ENCODE measurements at places on chromosomes 2 and 18.

DNA sequence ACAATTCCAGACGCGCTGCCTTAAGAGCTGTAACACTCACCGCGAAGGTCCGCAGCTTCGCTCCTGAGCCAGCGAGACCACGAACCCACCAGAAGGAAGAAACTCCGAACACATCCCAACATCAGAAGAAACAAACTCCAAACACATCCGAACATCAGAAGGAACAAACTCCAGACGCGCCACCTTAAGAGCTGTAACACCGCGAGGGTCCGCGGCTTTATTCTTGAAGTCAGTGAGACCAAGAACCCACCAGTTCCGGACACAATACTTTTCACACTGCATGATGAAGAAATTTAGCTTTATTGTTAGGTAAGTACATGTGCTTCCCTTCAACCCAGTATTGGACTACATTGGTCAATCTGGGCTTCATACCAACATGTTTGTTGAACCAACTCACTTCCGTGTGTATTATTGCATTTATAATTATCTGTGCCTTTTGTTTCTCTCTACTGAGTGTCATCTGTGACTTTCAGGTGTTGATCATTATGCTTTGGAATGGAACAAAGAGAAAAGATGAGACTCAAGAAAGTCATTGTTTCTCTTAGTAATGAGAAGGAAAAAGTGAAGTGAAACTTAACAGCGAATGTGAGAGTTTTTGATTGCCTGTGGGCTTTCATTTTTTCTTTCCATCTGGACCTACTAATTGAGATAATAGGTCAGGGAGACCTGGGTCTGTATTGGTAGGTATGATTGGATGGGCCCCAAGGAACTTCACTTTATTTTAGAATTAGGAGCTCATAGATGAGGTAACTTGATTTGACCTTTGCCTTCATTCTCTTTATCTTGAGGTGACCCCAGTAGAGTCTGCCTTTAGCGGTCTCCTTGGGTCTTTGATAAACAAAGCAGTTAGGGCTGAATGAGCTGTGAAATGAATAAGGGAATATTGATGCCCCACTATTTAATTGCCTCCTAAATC is 76.1 kb upstream of the CAVIN2 start:
- DNase-seq, result no peak

- no peak for DNase-seq
Observed at GRCh38 chr2:65081232-65081685, 25.0 kb downstream of the CEP68 start.

DNA sequence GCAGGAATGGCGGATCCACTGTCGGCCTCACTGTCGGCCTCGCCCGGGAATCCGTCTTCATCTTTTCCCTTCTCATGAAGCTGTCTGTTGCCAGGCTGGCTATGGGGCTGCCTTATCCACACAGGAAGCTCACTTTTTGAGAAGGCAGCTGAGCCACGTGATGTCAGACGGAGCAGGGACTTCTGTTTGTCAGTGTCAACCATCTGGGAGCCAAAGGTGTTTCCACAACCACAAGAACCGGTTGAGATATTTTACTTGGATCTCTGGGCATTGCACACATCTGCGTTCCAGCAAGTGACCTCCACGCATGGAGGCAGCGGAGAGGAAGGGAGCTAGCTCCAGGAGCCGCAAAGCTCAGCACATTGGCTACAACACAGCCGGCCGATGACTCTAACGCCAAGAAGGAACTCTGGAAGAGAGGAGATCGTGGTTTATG is 27.4 kb upstream of the TAF1B start:
- DNase-seq, result no peak

DNA sequence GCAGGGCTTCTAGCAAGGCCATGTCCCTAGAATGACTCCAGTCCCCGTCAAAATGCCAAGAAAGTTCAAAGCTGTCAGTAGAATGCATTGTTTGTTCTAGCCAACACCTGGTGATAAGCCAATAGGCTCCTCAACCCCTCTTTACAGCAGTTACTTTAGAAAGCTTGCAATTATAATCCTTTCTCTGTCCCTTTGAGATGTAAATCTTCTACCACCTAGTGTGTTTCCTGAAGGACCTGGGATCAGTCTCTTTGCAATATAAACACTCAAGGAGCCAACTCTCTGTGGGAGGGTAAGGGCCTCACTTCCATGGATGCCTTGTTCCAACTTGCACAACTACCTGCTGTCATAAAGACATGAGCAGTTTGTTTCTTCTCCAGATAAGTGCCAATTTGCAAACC is 301.8 kb downstream of the NBAS start:
- no peak for DNase-seq

DNA sequence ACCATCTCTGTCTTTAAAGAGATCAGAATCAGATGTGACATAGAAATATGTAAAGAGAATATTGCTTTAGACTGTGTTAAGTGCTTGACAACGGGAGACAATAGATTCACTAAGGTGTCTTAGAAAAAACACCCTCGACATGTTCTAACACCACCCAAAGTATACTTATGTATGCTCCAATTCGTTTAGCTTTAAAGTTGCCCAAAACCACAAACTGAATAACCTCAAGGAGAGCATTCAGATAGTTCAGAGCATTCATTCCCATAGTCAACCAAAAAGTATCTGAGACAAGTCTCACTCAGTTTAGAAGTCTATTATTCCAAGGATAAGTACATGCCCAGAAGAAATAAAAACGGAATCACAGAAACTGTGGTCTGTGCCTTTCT is 96.4 kb downstream of the KYNU start:
- DNase-seq, result peak; percentile 96

DNA sequence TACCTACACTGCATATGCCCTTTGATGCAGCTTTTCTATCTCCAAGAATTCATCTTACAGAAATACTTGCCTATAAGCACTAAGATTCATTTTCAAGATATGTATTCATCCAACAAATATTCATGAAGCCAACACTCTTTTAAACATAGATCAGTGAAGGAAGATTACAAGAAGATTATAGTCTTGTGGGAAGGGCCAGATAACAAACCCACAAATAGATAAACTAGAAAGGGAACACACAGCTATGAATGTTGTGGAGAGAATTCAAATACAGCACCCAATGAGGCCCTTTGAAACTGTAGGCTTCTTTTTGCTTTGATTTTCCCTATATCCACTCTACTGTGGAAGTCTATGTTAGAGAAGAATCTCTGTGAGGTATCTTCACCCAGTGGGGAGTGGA is 186.7 kb upstream of the RBMS1 start:
- no peak for DNase-seq

GRCh38 chr18:34787931-34788532 is 77.9 kb downstream of the DTNA start:
- peak; percentile 36 for DNase-seq

- DNase-seq, result peak; percentile 32
Observed at GRCh38 chr2:25251422-25252273, 83.3 kb upstream of the POMC start.

- DNase-seq, result no peak
Observed at GRCh38 chr2:234343372-234343771, 153.5 kb downstream of the ARL4C start.

- DNase-seq, result no peak
Observed at GRCh38 chr2:85536479-85536878, 2.5 kb upstream of the MAT2A start.

- no peak for DNase-seq
Observed at GRCh38 chr2:137096187-137096586, 330.8 kb downstream of the THSD7B start.

GRCh38 chr18:47881752-47882455 is 48.6 kb downstream of the SMAD2 start:
- DNase-seq, result peak; percentile 54

DNA sequence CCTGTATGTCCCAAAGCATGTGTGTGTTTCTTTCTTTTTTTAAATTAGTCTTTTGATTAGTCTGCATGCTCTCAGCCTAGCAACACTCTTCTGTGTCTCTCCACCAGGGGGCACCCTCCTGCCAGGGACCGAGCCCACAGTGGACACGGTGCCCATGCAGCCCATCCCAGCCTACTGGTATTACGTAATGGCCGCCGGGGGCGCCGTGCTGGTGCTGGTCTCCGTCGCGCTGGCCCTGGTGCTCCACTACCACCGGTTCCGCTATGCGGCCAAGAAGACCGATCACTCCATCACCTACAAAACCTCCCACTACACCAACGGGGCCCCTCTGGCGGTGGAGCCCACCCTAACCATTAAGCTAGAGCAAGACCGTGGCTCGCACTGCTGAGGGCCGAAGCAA is 93.8 kb downstream of the NRP2 start:
- DNase-seq, result no peak

GRCh38 chr2:164581050-164581449 is 40.2 kb downstream of the GRB14 start:
- no peak for DNase-seq

- DNase-seq, result no peak
Observed at GRCh38 chr18:39561126-39561525, 1995.5 kb upstream of the CELF4 start.

- DNase-seq, result no peak
Observed at GRCh38 chr18:67517444-67517765, 885 bp upstream of the DSEL start.

DNA sequence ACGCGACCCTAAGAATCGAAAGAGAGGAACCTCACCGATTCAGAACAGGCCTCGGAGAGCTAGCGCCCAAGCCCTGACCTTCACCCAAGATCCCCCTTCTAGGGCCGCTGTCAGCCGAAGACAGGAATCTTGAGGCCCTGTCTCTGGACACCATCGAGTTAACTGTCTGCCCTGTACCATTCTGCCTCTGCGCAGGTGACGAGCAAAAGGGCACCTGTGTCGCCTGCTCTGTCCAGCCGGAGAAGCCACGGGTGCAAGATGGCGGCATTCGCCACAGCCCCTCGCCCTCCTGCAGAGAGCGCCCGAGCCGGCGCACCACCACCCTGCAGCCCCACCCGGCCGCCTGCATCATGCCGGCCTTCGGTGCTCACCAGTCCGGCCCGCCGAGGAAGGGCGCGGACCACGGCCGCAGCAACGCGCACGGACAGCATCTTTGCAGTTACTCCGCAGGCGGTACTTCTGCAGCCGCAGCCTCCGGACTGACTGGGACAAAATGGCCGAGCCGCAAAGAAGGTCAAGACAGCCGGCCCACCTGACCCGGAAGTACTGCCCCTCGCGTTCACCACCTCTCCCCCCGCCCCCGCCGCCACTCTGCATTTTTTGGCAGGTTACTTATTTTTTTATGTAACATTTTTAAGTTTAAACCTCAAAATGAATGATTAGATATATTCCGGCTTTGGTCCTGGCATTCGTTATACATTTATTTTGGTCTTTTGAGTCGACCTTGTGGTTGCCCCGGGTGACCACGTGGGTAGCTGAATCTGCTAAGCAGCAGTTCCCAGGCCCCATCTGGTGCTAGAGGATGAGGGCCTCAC is at the start of gene ATP5F1A:
Gene ATP5F1A (minus strand): TSS at position 496 of the 815 bp plus-strand sequence. CDS start 65 bp downstream, at position 431.
- peak; percentile 57 for DNase-seq

- DNase-seq, result no peak
Observed at GRCh38 chr2:74979844-74980243, 21.4 kb downstream of the POLE4 start.

- DNase-seq, result no peak
Observed at GRCh38 chr2:226802573-226802972, 3.0 kb upstream of the IRS1 start.

- DNase-seq, result no peak
Observed at GRCh38 chr18:8561123-8561910, 47.9 kb upstream of the RAB12 start.

GRCh38 chr2:168738062-168738461 is 64.4 kb upstream of the NOSTRIN start:
- no peak for DNase-seq

GRCh38 chr18:5529471-5529870 is 14.3 kb downstream of the EPB41L3 start:
- no peak for DNase-seq

DNA sequence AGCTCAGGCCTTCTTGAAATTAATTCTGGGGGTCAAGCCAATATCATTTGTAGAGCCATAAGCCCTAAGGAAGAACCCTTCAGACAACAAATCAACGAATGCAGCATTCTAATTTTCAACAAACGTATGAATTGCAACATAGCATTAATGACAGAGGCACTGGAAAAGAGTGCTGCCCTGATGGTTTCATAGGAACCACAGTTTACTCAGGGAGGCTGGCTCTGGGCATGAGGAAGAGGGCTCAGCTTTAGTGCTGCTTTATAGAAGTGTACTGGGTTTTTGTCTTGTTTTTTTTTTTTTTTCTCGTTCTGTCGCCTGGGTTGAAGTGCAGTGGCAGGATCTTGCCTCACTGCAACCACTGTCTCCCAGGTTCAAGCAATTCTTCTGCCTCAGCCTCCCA is 36.1 kb upstream of the CAB39 start:
- no peak for DNase-seq

DNA sequence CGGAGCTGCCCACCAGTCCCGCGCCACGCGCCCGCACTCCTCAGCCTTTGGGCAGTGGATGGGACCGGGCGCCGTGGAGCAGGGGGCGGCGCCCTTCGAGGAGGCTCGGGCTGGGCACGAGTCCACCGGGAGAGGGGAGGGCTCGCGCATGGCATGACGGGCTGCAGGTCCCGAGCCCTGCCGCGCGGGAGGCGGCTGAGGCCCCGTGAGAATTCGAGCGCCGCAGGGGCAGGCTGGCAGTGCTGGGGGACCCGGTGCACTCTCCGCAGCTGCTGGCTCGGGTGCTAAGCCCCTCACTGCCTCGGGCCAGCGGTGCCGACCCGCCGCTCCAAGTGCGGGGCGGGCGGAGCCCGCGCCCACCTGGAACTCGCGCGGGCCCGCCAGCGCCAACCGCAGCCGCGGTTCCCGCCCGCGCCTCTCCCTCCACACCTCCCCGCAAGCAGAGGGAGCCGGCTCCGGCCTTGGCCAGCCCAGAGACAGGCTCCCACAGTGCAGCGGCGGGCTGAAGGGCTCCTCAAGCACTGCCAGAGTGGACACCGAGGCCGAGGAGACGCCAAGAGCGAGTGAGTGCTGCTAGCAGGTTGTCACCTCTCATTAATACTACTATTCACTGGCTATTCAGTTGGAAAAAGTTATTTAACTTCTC is 3.6 kb upstream of the TTC21B start:
- DNase-seq, result no peak

DNA sequence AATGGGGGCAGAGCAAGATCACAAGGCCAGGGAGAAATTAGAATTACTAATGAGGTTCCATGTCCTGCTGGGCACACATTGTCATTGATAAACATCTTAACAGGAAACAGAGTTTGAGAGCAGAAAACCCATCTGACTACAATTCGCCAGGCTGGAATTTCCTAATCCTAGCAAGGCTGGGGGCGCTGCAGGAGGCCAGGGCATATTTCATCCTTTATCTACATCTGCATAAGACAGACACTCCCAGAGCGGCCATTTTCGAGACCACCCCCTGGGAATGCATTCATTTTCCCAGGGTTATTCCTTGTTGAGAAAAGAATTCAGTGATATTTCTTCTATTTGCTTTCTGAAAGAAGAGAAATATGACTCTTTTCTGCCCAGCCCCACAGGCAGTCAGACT is 152.7 kb downstream of the SUCLG1 start:
- DNase-seq, result no peak

DNA sequence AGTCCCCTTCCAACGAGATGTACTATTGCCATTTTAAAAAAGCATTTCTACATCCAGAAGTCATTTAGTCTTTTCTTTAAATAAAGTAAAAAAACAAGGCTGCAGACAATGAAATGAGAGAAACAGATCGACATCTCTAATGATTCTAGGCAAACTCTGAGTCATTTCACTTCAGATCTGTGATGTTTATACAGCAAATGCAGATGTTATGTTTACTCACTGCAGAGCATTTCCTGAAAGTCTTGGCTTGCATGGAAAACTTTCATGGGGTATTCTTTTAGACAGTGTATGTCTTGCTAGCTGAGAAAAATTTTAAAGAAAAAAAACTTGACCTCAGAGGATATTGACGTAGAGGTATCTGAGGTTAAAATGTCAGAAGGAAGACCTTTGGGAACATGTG is 797.4 kb downstream of the CNTNAP5 start:
- no peak for DNase-seq
